NCI-H2171 treated with DMSO at 0.1 percent for 48 hours (cell line): ENCODE measurements at places on chromosomes 11 and 22.
A peak's percentile ranks its signal among the peaks of the same experiment; 100 is the strongest.

GRCh38 chr22:37243402-37244113 lies 511 bp downstream of the RAC2 start:
- DNase-seq: no peak

GRCh38 chr22:26168939-26169314 lies 335 bp upstream of the SEZ6L start:
- DNase-seq: peak; percentile 72

DNA sequence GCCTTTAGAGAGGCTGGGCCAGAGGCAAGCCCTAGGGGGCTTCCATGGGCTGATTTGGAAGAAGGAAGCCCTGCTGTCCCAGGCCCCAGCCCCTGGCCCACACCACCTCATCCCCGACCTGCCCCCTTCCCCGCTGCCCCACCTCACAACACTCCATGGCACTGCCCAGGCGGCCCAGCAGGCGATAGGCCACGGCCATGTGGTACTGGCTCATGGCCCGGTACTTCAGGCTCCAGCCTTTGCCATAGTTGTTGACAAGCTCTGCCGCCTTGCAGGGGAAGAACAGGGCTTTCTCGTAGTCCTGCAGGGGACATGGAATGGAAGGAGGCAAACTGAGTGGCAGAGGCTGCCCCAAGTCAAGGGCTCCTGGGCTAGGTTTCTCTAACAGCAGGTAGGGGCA lies 6.4 kb downstream of the RAPSN start:
- DNase-seq: no peak

DNA sequence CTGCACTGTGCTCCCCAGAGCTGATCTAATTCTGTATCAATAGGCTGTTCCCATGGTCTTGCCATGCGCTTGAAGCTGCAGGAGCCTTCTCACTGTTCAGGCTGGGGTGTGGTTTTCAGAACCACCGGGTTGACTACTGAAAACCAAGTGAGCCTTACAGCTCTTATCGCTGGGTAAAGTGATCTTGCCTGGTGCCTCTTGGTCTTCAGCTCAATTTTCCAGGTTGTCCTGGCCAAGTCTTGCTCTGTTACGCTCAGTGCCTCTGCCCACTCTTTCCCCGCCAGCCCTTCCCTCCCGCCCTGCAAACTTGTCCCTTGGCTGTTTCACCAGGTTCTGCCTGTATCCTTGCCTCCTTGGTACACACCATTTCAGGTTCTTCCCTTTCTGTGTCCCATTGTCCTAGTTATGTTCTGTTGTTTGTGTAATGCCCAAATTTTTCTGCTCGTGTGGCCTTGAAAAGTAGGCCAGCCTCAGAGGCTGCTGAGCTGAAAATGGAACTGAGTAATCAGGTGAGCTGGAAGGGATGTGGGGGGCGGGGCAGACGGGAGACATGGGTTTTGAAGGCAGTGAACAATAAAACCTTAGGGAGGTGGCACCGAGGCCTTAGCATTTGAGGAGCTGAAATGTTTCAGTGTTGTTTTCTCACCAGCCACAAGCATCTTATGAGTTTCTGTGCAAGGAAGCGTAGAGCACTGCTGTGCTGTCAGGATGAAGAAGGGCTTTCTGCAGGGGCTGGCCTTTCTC lies 11.2 kb downstream of the PEX26 start:
- DNase-seq: no peak
